Activated CD8-positive, alpha-beta memory T cell treated with anti-CD3 and anti-CD28 coated beads for 4 hours (primary cell): ENCODE measurements at places on chromosomes 16 and 17.

DNA sequence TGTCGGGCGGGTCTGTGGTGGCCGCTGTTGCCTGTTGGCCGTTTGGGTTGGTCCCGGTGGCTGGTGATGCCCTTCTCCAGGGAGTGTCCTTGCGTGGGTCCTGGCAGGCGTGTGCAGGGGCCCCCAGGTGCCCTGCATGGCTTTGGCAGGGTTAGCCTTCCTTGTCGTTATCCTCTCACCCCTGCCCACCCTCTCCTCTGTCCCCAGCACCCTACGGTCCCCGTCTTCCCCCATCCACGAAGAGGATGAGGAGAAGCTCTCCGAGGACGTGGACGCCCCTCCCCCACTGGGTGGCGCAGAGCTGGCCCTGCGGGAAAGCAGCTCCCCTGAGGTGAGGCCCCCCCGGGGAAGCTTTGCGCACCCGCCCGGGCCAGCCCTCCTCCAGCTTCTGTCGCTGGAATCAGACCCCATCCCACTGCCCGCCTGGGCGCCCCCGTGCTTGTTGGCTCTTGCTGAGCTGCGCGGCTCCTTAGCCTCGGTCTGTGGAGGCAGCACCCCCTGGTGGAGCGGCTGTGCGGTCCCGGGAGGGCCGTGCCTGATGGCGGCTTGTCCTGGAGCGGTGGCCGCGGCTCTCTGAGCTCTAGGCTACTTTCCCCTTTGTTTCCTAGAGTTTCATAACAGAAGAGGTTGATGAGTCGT is 10.6 kb upstream of the NUDT16L1 start:
- no peak for DNase-seq

DNA sequence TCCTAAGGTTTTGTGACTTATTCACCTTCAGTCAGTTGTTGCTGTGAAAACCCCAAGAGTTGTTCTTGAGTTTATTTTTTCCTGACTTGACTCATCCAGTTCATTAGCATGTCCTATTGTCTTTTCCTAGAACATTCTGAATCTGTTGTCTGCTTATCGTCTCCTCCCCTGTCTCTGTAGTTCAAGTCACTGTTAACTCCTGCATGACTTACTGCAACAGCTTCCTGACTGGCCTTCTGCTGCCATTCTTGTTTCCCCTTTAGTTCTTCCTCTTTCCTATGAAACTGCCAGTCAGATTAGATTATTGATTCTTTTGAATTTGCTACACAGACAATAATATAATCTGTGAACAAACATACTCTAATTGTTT is 161.5 kb downstream of the FTO start:
- DNase-seq: no peak

DNA sequence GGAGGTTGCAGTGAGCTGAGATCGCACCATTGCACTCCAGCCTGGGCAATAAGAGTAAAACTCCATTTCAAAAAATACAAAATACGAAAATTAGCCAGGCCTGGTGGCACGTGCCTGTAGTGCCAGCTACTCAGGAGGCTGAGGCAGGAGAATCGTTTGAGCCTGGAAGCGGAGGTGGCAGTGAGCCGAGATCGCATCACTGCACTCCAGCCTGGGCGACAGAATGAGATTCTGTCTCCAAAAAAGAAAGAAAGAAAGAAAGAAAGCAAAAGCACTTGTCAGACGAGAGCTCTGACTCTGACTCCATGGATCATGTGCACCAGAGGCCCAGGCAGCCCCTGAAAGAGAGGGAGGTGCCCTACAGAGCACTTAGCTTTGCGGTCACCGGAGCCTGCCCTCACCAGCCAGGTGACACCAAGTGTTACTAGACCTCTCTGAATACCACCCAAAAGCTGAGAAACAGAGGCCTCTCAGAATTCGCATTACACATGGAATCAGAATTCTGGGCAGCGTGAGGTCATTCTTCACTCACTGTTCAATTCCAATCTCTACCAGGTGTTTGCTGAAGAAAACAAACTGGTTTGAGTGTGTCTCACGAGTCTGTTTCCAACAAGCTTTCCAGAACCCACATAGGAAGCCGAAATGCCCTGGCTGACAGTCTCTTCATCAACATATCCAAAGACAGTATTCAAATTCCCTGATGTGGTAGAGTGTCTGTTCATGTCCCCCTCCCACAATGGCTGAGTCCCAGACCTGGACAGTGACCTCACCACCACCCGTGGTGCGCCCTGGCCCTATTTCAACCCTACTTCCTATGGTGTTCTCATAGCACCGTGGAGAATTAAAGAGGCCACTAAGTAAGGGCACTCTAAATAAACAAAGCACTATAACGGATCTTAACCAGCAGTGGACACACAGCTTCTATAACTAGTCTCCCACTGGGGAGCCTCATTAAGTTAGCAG is 1.5 kb downstream of the FLCN start:
- no peak for DNase-seq

- DNase-seq: no peak
Observed at GRCh38 chr17:72562615-72563188, 441.9 kb downstream of the SOX9 start.

DNA sequence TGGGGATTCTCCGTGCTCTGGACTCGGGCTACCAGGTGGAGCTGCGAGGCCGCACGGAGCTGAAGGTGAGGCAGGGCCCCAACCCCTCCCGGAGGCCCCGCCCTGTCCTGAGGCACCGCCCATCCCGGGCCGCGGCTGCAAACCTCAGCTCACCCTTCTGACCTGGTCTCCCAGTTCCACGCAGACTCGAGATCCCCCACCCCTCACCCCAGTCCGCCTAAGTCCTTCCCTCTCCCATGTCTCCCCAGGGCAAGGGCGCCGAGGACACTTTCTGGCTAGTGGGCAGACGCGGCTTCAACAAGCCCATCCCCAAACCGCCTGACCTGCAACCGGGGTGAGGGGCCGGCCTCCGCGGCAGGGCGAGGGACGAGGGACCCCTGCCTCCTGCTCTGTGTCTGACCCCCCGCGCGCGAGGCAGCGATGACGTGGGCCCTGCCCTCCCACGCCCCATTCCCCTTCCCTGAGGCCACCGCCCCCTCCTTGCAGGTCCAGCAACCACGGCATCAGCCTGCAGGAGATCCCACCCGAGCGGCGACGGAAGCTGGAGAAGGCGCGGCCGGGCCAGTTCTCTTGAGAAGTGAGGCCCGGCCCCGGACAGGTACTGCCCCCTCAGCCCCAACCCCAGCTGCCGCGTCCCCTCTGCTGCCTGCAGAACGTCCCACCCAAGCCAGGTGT is 13.7 kb downstream of the GUCY2D start:
- DNase-seq: no peak

- no peak for DNase-seq
Observed at GRCh38 chr17:78117027-78117981, 11.3 kb downstream of the TMC6 start.

GRCh38 chr17:65173284-65173793 is 36.2 kb downstream of the RGS9 start:
- DNase-seq: peak; percentile 60

DNA sequence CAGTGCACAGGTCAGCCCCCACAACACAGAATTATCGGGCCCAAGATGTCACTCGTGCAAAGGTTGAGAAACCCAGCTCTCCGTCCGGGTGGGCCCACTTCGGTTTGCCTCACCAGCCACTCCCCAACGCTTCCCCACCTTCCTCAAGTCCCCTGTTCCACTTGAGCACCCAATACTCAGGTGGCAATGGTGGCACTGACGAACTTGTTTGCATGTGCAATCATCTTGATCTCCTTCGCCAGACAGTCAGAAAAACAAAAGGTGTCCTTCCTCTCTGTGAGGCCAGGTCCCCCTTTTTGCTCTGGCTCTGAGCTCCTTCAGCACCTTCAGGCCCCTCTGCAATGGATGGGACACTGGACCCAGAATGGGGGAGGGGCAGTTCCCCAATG is 3.7 kb downstream of the GGA2 start:
- DNase-seq: no peak

DNA sequence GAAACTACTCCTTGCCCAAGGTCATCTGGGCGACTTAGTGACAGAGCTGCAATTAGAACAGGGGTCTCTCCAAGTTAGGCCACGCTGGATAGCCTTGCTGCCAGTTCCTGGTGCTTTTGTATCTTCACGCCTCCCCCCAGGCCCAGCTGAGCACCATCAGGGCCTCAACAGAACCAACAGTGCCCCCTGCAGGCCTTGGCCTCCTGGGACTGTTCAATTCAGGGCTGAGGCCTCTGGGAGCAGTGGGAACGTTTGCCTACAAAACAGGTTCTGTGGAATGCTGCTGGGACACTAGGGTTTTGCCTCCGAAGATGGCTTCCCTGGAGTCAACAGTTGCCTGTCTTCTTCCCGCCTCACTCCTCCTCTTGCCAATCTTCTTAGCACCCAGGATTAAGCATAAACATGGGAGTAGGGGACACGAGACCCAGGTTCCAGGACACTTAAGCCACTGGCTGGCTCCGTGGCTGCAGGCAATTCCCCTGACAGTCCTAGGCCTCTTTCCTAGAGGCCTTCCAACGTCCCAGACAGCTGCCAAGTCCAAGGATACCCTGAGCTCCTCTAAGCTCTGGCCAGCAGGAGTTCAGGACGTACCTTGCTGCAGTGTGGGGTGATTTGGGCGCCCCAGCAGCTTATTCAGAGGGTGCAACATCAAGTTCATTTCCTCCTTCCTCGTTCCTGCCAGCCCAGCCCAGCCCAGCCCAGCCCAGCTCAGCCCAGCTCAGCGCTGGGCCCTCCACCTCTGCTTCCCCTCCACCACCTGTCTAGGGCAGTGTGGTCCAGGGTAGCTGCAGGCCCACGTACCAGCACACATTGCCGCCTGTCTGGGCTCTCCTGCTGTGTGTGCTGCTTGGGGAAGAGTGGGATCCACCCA is 246.6 kb upstream of the RPL38 start:
- DNase-seq: no peak

DNA sequence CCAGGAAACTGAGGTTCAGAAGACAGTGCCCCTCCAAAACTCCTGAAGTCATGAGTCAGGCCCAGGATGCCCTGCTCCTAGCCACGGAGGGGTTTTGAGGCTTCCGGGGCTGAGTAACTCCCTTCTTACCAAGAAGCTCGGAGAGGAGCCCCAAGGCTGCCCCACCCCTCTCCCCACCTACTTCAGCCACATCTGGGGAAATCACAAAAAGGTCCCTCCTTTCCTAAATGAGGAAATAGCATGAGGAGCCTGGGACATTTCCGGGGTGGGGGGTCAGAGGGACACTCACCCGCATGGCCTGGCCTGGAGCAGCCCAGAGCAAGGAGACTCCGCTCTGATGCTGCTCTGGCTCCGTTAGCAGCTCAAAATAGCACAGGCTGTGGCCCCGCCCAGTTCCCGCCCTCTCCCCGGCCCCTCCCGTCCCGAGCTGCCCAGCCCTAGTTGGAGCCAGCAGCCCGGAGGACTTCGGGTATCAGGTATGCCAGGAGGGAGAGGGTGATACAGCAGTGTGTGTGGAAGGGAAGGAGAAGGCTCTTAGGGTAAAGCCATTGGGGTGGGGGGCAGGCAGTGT is 40.1 kb downstream of the MYO18A start:
- peak; percentile 69 for DNase-seq

- peak; percentile 44 for DNase-seq
Observed at GRCh38 chr16:75097941-75098901, 18.4 kb downstream of the LDHD start.

DNA sequence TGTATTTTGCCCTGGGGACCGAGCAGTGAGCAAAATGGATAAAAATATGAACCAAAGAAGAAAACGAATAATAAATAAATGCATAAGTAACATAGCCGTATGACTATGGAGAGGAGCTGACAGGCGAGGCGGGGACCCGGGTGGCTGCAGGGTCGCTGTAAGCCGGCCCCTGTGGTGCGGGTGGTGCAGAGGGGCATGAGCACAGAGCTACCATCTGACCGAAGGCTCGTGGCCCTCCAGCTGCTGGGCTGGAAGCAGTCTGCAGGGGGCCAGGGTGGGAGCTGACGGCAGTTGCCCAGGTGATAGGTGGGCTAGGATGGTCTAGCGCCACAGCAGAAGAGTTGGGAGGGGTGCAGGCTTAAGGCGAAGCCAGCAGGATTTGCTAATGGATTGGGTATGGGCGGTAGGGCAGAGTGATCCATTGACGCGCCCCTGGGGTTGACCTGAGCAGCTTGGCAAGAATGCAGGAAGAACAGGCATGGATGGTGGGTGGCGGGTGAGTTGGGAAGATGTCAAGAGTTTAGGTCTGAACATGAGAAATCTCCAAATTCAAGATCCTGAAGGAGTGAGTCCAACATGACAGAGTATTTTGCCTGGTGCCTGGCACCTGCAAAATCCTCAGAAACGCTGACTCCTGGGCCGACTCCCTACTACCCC is 228.0 kb downstream of the FOXL1 start:
- no peak for DNase-seq

DNA sequence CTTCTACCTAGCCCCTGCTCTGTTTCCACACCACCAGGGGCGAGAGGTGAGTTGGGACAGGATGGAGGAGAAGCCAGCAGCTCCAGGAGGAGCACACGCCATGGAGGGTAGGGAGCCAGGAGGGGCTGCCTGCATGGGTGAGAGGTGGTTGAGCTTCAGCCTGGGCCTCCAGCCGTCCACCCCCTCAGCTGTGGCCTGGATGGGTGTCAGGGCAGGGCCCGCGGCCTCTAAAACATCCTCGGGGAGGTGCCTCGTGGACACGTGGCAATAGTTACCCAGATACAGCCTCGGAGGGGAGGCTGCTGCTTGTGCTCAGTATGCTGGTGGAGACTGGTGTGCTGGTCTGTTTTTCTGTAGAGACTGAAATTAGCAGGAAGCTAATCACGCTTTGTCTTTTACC is 104.7 kb upstream of the GSE1 start:
- no peak for DNase-seq

GRCh38 chr16:75217389-75217851 is 1.4 kb upstream of the CTRB1 start:
- DNase-seq: no peak

DNA sequence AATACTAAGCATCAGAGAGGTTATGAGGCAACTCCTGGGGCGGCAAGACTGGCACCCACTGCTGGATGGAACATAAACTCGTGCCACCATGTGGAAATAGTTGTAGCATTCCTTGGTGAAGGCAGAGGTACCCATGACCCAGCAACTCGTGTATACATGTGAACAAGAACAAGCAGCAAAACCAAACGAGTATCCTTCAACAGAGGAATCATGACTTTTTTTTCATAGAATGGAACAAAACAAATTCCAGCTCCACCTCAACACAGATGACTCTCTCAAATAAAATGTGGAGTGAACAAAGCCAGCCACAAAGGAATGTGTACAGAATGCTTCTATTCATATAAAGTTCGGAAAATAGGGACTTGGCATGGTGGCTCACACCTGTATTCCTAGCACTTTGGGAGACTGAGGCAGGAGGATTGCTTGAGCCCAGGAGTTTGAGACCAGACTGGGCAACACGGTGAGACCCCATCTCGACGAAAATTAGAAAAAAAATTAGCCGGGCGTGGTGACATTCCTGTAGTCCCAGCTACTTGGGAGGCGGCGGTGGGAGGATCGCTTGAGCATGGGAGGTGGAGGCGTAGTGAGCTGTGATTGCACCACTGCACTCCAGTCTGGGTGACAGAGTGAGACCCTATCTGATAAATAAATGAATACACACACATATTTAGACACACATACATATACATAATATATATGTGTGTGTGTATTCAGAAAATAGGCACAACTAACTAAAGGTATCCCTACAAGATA is 35.3 kb downstream of the B9D1 start:
- DNase-seq: no peak

DNA sequence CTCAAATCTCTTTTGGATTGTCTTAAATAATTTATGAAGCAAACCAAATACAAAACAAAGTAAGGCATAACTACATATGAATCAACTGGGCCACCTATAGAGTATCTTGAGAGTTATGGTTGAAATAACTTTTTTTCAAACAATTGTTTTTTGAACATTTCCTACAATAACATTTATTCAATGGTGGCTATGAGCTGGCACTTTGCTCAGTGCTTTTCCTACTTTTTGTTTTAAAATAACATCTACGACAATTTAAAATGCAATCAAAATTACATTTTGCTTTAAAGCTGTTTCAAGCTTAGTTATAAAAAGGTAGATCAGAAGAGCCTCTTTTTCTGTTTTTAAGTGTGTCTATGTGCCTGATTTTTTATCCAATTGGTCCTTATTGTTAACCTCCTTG is 83.8 kb downstream of the SNX11 start:
- DNase-seq: no peak
